IPS DF 6.9 (cell line): ENCODE measurements at places on chromosomes 1 and 21.

DNA sequence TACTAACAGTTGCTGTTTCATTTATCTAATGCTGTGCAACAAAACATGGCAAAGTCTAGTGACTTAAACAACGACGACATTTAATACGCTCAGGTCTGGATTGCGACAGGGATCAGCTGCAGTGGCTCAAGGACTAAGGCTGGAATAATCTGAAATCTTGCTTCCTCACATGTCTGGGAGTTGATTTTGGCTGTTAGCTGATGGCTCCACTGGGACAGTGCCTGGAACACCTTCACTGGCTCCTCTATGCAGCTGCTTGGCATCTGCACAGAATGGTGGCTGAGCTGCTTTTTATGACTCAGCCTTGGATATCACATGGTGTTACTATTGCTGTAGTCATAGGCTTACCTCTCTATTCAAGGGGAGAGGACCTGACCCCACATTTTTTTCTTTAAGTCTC, 24.0 kb upstream of the BTG3 start:
- DNase-seq = no peak

GRCh38 chr1:62178372-62178771, 16.3 kb upstream of the L1TD1 start:
- DNase-seq = no peak

GRCh38 chr1:66247415-66248208, 286.3 kb upstream of the SGIP1 start:
- no peak for DNase-seq

GRCh38 chr1:178134061-178134460, 40.2 kb downstream of the RASAL2 start:
- no peak for DNase-seq

DNA sequence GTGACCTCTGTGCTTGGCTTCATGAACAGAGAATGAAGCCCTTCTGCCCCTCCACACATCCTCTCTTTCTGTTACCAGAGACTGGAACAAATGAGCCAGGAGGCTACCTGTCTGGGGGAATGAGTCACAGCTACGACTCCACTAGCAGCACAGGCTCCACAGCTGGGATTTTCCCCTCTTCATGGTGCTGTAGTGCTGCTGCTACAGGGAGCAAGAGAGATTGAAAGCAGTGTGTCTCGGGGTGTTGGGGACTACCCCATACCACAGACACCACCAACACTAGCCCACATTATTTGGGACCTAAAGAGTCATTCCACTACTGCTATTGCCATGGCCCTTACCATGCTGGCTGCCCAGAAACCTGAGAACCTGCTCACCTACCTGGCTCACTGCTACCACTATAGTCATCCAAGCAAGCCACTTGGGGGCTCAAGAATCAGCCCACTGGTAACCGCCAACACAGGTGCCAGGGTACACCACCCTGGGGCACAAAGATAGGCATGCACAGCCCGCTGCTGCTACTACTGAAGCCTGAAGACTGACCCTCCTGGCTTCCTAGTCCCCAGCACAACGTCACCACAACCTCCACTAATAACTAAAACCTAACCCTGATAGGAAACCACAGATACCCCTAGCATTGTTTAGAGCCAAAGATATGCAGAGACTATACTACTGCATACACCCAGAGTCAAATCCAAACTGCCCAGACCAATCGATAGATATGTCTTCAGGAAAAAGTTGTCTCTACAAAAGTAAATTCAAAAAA, 17.7 kb downstream of the CD1E start:
- DNase-seq = no peak

DNA sequence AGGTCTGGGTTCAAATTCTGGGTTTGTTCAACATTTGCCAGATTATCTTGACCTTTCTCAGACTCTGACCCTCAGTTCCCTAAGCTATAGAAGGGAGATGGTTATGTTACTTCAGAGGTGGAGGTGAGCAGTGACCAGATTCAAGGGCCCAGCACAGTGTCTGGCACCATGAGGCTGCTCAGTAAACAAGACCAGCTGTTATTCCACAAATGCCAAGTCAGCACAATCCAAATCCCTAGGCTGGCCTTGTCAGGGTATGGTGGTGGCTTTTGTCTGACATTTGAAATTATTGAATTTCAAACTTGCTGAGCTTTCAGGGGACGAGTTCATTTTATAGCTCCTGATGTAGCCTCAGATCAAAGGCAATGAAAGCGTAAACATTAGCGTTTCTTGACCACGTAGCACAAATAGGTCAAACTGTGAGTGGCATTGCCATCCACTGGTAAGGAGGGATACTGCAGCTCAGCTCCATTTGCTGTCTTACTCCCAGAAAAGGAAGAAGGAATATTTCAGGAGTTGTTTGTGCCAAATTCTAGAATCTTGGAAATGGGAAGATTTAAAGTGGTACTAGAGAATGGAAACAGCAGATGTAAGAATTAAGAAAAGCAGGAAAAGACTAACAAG, 94.3 kb upstream of the EDN2 start:
- no peak for DNase-seq

DNA sequence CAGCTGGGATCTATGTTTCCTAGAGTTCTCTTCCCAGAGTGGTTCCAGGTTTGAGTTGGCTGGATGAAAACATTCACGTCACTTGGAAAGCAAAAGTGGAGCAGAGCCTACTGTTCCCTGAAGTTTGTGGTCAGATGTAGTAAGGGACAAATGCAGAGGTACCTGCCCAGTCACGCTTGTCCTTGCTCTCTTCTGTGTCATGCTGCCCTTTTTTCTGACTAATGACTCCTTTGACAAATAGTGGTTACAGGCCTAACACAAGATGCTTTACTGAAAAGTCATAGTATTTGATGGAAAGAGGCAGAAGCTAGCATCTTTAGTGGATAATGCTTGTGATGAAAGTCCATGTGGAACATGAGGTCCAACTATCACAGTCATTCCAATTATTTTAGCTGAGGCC, 881.4 kb upstream of the B3GALT2 start:
- no peak for DNase-seq

DNA sequence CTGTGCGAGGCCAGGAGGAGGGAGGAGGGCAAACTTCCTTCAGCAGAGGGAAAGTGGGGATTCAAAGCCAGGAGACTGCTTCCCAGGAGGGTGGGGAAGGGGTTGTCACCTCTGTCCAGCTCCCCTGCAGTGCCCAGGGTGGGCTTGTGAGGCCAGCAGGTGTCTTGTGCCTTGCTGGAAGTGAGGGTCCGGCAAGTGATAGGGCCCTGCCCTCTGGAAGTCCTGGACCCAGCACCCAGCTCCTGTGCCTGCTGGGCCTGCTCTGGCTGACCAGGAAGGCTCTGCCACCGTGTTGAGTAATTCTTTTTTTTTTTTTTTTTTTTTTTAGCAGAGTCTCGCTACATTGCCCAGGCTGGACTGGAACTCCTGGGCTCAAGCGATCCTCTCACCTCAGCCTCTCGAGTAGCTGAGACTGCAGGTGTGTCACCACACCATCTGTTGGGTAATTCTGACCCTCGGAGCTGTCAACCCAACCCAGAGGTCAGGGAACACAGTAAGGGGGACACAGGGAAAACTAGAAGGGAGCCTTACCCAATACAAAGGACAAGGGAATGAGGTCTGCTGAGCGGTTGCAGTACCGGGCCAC, 1.0 kb downstream of the BEST4 start:
- DNase-seq = no peak

- no peak for DNase-seq
Measured at GRCh38 chr1:53653200-53653575, 85.8 kb downstream of the GLIS1 start.

GRCh38 chr1:112707221-112708001, 484 bp upstream of the RHOC start:
- DNase-seq = no peak

DNA sequence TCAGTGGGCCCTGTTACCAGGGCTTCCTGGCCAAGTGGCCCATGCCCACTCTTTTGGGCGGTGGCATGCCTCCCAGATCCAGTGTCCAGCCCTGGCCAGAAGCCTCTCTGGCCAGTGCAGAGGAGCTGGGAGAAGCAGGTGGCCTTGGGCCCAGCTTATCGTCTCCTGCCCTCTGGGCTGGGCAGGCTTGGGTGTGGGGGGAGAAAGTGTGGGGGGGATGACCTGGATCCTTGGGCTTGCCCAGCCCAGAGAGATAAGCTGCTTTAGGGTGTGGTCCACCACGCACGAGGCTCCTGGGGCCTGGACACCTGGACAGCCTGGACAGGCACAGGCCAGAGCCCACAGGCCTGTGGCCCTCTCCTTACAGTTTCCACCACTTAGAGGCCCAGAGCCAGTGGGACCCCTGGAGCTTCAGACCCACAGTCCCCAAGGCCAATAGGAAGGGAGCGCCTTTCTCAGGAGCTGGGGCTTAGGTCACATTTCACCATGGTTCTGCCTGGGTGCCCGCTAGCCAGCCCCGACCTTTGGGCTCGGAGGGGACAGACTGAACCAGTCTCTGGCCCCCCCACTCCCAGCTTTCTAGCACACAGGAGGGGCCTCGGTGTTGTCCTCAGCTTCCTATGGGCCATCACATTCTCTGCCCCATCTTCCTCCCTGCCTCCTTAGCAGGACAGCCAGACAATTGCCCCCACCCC, 1.8 kb downstream of the ESPN start:
- DNase-seq = no peak

- DNase-seq = no peak
Measured at GRCh38 chr1:17084787-17085186, 31.0 kb upstream of the SDHB start.

DNA sequence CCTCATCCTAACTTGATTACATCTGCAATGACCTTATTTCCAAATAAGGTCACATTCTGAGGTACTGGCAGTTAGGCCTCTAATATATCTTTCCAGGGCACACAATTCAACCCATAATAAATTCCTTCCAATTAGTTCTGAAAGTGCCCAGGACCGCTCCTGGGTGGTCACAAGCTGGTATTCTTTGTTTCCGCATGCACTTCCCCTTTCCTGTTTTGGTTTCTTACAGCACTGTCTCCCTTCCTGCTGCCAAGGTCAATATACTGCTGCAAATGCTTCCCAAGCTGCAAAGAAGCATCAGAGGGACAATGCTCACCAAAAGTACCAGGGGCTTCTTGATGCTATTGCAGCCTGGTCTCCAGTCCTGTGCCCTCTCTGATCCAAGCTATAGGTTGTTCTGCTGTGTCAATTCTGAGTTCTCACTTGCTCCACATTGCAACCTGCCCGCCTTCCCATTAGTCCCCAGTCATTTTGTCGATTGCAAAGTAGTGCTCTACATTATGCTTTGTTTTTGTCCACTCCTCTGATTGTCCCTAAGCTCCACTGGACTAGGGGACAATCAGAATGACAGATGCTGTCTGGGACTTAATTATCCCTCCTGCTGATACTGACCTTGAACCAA, 13.9 kb upstream of the XPR1 start:
- no peak for DNase-seq

DNA sequence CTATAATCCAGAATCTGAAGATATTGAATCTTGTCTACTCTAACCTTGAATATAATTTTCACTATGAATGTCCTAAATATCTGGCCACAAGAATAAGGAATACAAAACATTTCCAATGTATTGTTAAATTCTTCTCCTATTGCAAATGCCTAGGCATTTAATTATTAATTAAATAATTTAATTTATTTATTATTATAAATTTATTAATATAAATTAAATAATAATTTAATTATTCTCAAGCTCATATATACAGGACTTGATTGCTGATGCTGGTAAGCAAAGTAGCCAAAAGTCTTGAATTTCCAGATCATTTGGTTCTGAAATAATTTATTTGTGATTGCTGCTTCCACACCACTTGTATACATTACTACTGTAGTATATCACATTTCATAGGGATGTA, 71.1 kb downstream of the SAMSN1 start:
- DNase-seq = no peak

DNA sequence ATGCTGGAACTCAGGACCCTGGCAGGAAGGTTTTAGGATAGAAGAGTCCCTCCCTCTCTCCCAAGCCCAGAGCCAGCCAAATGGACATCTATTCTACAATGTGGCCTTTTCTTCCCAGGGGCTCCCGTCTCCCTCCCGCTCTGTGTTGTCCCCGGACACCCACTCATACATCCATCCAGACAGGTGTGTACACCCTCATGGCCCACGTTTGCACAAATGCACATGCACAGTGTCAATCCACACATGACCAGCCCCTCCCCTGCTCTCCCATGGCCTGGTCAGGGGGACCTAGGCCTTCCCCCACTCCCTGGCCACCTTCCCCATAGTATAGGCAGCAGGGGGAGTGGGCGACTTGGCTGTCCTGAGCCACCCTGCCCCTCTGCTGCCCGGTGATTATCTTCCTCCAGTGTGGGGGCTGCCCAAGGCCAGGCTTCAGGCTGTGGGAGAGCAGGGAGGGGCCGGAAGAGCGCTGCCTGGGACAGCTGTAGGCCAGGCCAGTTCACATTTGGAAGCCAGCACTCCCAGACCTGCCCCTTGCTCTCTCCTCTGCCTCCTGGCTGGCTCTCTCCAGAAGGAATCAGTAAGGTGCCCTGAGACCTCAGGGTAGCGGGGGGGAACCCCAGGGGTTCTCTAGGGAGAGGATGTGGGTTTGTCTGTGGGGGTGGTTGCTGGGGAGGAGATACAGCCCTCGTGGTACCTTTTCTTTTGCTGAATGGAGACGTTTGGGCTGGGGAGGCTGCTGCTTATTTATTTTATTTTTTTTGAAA, 4.1 kb upstream of the PTPN7 start:
- no peak for DNase-seq

DNA sequence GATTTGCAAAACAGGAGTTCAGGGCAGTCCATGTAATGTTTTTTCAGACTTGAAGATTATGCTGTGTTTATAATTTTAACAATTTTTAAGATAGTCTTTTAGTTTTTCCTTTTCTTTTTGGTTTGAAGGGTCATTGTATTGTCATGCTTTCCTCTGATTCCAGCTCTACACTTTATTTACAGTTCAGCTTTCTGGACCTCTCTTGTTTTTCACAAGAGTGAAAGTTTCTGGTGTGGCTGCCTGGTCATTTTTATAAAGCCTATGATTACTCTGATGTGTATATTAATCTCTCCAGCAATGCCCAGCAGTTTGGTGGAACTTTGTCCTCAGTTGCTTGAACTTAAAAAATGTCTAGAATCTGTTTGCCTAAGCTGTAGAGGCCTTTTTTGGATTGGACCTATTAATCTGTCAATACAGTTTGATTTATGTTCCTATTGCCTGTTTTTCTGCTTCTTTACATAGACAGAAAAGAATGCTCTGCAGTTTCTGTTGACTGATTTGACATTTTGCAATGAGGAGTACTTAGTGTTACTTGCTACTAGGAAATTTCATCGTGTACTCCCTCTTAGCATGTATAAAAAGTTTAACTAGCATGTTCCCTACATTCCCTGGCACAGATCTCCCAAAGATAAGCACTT, 52.2 kb downstream of the XCL2 start:
- no peak for DNase-seq

- no peak for DNase-seq
Measured at GRCh38 chr1:247156787-247157232, 15.0 kb downstream of the ZNF124 start.

GRCh38 chr1:10649517-10650201, 146.8 kb downstream of the CASZ1 start:
- no peak for DNase-seq
